ENCODE measurements at places on chromosomes 3 and 15.

DNA sequence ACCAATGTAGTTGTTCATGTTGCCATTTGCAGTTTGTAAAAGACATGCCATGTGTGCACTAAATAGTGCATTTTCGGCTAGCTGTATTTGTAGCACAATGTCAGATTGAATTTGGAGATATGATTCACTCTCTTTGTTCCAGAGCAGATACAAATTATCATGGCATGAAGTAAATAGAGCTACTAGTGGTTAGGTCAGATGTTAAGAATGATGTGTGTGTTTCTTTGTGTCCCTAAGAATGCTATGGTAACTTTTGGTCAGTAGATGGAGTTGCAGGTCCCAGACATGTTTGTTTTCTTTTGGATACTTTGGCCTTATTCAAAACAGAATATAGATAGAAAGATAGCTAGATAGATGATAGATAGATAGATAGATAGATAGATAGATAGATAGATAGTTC, 595.8 kb downstream of the NLGN1 start:
- DNase-seq = no peak

GRCh38 chr3:26074080-26074479, 284.2 kb downstream of the OXSM start:
- no peak for DNase-seq

- no peak for DNase-seq
Measured at GRCh38 chr15:61051569-61052031, 177.5 kb downstream of the RORA start.

- DNase-seq = no peak
Measured at GRCh38 chr3:150779402-150779858, 16.5 kb upstream of the SIAH2 start.

DNA sequence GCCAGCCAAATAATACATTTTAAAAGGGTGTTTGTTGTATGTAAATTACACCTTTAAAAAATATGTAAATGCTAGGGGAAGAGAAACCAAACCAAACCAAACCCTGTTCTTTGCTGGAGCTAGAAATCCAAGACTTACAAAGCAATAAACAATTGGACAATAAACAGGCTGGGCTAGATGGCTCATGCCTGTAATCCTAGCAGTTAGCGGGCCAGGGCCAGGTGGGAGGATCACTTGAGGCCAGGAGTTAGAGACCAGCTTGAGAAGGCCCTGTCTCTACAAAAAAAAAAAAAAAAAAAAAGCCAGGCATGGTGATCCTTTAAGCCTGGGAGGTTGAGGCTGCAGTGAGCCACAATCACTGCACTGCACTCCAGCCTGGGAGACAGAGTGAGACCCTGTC, 12.5 kb downstream of the STOML1 start:
- no peak for DNase-seq

GRCh38 chr3:143095813-143096212, 23.8 kb upstream of the CHST2 start:
- DNase-seq = no peak

GRCh38 chr15:25439369-25439836, 579 bp upstream of the UBE3A start:
- DNase-seq = no peak

DNA sequence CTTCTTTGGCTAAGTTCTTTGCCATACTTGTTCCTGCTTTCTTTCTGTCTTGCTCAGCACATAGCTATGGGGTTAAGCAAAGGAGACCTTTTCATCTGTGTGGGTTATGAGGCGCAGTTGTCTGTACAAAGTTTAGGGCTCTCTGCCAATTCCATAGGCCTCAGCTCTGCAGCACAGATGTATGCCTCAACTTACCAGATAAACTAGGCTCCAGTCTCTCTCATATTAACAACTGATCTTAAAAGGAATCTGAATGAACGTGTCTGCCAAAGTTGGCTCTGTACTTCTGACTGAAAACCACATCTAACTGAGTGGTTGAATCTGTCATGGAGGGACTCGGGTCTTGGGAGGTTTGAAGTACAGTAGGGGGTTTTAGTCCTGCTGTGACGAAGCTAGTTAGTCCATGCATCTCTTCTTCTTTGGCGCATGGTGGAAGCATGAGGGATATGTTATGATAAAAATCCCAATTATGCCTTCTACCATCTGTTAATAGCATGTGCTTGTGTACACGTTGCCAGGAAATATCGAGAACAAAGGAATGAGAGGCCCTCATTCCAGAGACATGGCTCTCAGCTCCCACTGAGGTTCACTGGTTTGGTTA, 114.6 kb upstream of the TSC22D2 start:
- no peak for DNase-seq

GRCh38 chr15:98773616-98774015, 125.3 kb downstream of the IGF1R start:
- no peak for DNase-seq

- DNase-seq = no peak
Measured at GRCh38 chr15:79965846-79966630, 5.0 kb downstream of the BCL2A1 start.

DNA sequence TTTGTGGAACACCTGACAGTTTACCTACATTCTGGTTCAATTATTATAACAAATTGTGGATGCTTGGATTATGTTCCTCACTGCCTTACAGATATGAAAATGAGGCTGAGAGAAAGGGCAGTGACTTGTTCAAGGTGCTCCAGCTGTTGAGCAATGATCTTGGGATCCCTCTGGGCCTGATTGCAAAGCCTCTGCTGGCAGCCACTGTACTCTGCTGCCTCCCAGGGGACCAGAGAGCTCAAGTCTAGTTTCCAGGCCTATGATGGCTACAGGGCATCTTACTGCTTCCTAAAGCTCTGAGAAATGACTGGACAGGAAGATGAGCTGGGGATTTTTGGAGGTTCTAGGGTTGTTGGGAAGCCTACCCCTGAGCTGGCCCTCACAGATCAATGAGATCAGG, 2.3 kb upstream of the SHC4 start:
- no peak for DNase-seq

DNA sequence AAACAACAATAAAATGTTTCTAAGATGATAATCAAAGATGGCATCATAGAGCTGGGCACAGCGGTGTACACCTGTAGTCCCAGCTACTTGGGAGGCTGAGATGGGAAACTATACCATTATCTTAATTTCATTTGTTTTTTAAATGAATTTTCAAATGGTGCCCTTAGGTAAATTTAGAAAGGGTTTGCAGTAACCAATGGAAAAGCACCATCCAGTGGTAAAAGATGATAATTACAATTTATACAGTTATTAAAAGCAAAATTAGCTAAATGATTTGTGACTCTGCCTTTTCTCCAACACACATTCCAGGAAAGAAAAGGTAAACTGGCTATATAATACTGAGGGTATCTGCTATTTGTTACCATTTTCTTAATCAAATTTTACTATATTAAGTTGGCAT, 14.4 kb upstream of the ANKRD28 start:
- DNase-seq = no peak

DNA sequence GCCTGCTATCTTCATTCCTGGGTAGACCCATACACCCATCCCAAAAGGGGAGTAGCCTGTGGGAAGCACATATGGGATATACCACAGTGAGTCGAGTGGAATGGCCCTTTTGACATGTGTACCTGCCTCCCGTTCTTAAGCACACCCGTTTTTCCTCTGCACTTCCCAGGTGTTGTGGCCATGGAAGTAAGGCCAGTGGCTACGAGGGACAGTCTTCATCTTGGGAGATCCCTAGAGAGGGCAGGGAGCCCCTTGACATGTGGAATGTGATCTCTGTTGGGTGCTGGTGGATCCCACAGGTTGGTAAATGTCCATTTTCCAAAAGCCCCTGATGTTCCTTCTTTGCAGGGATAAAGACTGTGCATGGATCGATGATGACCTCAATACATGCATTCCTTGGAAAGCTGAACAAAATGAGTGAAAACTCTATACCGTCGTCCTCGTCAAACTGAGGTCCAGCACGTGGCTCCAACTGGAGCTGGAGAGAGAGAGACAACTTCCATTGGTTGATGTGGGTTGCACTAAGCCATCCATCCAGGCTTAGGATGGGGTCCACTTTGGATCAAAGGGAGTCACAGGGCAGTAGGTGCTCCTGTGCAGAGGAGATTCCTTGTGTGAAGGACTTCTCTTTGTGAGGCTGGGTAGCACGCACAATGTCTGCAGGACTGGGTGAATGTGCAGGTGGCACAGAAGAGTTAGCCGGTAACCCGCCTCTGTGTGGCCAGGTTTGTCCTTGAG, 136.8 kb downstream of the SNRPN start:
- DNase-seq = no peak

DNA sequence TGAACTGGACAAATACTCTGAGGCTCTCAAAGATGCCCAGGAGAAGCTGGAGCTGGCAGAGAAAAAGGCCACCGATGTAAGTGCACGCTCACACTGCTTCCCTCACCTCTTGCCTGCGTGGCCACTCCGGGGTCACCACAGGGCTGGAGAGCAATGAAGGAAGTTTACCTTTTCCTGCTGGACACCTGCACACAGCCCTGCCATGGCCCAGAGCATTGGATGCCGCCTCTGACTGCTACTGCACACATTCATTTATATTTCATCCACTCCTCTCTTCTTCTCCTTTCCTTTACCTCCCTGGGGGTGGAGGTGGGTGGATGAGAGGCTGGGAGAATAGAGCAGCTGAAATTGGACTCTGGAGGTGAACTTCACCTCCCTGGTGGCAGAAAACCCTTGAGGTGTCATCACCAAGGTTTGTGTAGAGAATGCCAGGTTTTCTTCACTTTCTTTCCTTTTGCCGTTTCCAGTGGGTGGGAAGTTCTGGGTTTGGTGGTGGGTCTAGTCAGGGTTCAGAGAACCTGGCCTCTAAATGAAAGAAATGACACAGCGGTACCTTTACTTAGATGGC, 1.6 kb downstream of the TPM1 start:
- no peak for DNase-seq

DNA sequence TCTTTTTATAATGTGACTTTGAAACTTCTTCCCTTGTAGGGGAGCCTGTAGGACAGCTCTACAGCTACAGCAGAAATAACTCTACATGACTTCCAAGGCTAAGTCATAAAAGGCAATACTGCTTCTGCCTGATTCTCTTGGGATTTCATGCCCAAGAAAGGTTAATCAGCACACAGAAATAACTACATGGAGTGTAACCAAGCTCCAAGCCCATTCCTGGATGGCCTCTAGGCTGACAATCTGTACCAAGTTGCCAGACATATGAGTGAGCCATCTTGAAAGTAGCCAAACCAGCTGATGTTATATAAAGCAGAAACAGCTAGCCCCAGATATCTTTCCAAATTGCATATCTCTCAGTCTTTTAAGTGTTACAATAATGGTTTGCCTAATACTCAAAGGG, 75.8 kb upstream of the OSTN start:
- DNase-seq = no peak

- no peak for DNase-seq
Measured at GRCh38 chr3:65443739-65444446, 594.8 kb downstream of the MAGI1 start.

DNA sequence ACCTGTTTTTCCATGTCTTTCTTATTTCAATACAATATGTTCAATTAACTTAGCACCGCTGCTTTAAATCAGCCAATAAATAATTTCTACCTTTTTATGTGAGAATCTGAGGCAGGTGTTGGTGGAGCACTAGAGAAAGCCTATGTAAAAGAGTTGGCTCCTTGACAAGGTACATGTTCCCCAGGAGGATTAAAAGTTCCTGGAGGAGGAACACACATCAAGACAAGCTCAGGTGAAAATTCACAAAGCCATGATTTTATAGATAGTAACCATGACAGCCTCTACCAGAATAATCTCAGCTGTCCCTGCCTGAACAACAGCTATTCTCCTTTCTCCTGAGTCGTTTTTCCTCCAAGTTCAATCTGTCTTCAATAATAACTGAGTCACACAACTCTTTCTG, 3.4 kb upstream of the ZBED2 start:
- no peak for DNase-seq

- DNase-seq = no peak
Measured at GRCh38 chr3:30492322-30493192, 113.8 kb upstream of the TGFBR2 start.

- DNase-seq = no peak
Measured at GRCh38 chr3:17333893-17334292, 408.5 kb downstream of the TBC1D5 start.

DNA sequence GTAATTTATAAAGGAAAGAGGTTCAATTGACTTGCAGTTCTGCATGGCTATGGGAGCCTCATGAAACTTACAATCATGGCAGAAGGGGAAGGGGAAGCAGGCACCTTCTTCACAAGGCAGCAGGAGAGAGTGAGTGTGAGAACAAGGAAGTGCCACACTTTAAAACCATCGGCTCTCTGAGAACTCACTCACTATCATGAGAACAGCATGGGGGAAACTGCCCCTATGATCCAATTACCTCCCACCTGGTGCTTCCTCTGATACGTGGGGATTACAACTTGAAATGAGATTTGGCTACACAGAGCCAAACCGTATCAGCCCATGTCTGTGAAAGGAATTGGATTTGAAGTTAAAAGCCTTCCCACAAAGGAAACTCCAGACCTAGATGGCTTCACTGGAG, 39.1 kb downstream of the TKT start:
- DNase-seq = no peak

- no peak for DNase-seq
Measured at GRCh38 chr3:62585861-62586260, 212.5 kb upstream of the FEZF2 start.

GRCh38 chr3:53195602-53196574, 34.9 kb downstream of the PRKCD start:
- peak; percentile 20 for DNase-seq

DNA sequence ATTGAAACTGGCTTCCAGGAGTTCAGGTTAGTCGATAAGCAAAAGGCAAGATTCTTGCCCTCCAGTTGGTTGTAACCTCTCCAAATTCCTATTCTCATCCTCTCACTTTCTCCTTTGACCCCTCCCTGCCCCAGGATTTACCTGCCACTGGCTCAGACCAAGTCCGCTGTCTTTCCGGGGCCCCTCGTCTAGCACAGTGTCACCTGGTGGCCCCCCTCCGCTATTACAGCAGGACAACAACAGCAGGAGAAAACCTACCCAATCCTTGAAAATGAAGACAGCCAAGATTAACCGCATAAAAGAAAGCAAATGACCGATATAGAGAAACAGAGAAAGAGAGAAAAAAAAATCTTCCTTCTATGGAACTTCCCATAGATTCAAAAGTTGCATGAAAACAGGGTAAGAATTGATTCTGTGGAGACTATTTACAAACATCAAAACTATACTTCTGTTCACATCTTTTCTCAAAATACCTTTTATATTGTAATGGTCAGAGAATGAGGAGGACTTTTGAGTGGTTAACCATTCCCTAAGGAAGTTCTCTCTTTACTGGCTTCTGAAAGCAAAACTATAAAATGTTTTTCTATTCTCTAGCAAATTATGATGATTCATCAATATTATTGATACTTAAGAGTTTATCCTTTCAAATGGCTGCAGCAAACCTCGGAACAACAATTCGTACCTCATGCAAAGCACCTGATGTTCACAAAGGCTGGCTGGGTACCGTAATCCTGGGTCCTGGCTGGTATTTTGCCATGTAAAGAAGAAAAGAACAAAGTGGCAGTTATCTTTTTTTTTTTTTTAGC, 10.0 kb upstream of the ST8SIA2 start:
- no peak for DNase-seq

- no peak for DNase-seq
Measured at GRCh38 chr3:10289077-10289476, 3.7 kb downstream of the GHRL start.

GRCh38 chr3:53411371-53411770, 64.0 kb upstream of the DCP1A start:
- DNase-seq = no peak

Measured in stimulated activated CD4-positive, alpha-beta T cell treated with anti-CD3 and anti-CD28 coated beads, Interleukin-1b, Interleukin-23, amount 100 ng/mL, for 1 hour (primary cell).